Left lung (tissue), 14 donors: ENCODE measurements at places on chromosomes 7 and 10. TPM values are rescaled to one million over a fixed set of nuclear protein-coding genes. Genes with fewer than 3 reads are reported as not detected.

DNA sequence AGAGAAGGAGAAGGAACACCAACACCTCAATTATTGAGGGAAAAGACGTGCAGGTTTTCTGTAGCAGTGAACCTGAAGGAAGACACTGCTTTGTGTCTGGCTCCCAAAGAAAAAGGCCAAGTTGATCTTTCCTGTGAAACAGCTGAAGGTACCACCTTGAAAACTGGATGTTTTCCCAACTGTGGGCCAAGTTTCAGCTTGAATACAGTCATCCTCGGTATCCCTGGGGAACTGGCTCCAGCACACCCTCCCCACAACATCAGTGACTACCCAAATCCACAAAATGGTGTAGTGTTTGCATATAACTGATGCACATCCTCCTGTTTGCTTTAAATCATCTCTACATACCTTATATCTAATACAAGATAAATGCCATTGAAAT lies 297.0 kb upstream of the PITRM1 start:
- no peak for DNase-seq

- no peak for DNase-seq
Measured at GRCh38 chr7:87590578-87590977, 10.1 kb downstream of the ABCB1 start.

DNA sequence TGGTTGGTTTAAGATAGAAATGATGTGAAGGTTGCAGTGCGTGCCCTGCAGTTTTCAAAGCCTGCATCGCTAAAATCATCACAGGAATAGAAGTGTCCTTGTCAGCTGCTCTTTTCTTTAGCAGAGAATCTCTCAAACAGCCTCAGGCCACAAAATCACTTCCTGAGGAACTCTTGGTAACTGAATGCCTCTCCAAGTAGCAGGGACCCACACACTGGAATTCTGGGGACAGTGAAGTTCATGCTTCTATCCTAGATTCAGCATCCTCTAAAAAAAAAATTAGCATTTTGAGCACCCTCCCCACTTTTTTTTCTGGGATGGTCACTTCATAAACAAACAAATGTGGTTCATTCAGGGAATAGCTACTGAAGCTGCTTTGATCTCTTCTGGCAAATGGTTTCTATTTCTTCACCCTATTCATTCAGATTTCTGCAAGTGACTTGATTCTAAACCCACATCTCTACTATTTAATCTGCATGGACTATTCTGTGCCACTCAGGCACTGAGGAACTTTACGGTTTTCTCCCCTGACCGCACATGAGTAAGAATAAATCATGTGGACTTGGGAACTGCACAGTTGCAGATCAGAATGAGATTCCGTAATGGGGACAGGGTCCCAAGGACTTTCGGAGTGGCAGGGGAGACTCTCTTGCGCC lies 306.9 kb downstream of the FRMD4A start:
- no peak for DNase-seq

DNA sequence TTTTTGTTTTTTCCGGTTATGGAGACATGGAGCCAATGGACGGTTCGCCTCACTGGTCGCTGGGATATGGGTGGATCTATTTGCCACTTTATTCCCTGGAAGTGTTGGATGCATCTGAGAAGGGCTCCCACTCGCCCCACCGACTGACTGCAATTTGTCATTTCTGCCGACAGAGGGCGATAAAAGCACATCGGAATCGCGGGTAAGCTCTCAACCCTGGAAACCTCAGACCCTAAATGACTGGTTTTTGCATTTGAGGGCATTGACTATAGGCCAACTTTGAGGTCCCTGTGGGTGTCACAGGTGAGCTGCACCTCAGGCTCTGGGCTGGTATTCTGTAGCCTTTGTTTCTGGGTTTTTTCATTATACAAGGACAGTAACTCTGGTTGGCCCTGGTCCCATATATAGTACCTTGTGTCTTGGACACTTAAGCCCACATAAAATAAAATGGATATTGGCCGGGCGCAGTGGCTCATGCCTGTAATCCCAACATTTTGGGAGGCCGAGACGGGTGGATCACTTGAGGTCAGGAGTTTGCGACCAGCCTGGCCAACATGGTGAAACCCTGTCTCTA lies 11.9 kb upstream of the OPALIN start:
- no peak for DNase-seq

DNA sequence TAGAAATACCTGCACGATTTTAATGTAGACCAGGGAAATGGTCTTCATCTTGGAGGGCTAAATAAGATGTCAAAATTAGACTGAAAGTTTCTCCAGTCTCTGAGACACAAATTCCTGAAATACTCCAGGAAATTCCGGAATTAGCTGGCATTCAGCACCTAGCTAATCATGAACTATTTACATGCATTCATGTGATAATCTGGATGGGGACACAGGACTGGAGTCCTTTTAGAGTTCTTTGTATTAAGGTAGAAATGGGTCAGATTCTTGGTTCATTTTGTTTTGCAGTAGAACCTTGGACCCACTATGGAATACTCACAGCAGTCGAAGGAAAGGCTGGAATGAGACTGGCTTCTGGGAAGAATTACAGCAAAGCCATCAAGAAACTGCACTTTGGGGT lies 65.3 kb upstream of the MDFIC start:
- no peak for DNase-seq

- DNase-seq = no peak
Measured at GRCh38 chr7:100966542-100967291, 2.6 kb upstream of the MUC12 start.

The IFIT1B gene
- not detected for total RNA-seq

The AHCYL2 gene
- 61.6 TPM for total RNA-seq

The SLC29A4 gene
- total RNA-seq = 7.3 TPM

The COBL gene
- total RNA-seq = 26.0 TPM

The AZGP1 gene
- total RNA-seq = 40.3 TPM

The SMC3 gene
- 33.5 TPM for total RNA-seq

The CACNB2 gene
- total RNA-seq = 4.0 TPM

The PPP1R9A gene
- total RNA-seq = 28.6 TPM
